ENCODE measurements at places on chromosomes 5 and 9.

- no peak for DNase-seq
Observed at GRCh38 chr5:132704875-132705274, 31.1 kb downstream of the IL4 start.

- DNase-seq: no peak
Observed at GRCh38 chr5:106368021-106368420, 1302.7 kb downstream of the EFNA5 start.

DNA sequence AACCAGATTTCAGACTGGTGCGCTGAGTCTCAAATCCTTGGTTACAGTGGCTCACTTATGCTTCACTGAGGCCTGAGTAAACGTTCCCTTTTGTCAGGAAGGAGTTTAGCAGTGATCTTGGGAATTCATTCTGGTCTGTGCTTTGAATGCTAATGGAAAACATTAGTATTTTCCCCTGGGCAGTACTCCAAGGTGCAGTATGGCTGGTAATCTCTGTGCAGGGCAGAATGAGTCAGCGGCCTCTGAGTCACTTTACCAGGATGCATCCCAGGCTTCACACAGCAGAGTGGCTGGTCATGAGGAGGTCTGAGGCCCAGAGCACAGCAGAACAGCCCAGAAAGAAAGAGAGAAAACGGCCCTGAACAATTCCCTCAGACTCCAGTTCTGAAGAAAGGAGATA, 54.0 kb downstream of the PCA3 start:
- peak; percentile 95 for DNase-seq

DNA sequence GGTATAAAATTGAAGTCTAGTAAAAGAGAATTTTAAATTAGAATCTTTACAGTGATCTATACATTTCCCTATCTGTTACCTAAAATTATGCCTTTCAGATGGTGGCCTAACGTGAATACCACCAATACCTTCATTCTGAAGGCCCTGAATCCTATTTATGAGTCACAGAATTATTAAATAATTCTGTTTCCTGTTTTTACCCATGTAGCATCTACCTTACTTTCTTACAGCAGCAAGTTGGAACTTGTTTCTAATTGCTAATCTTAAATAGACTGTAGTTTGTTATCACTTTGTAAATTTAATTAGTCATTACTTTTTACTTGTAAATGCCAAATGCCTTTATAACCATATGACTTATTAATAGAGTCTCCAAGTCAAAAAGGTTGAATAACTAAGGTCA, 135.0 kb downstream of the PDE4D start:
- no peak for DNase-seq

- peak; percentile 73 for DNase-seq
Observed at GRCh38 chr5:96714951-96715451, 52.8 kb downstream of the CAST start.

All from sigmoid colon (tissue), 7 donors.